Caki2 (cell line): ENCODE measurements at places on chromosomes 1 and 21.

DNA sequence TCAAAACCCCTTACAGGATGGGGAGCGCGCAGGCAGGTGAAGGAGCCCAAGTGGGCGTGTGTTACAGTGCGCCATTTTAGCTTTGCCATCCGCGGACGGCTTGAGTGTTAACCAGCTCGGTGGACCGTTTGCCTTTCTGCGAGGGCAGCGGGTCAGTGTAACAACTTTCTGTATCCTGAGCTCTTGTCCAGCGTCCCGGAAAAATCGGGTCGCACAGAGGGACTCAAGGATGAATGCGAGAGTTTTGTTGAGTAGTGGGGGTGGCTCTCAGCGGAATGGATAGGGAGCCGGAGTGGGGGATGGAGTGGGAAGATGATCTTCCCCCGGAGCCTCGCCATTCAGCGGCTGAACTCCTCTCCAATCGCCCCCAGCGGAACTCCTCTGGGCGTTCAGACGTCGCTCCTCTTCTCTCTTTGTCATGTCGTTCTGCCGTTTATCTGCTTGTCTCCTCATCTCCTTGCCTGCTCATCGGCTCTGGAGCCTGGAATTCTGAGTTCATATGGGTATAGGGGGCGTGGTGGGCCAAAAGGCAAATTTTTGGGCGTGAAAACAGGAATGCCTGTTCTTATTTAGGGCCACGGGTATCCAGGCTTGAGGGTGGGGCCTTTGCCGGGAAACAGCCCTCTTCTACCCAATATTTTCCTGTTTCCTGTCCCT lies 295.4 kb downstream of the CTH start:
- no peak for DNase-seq

DNA sequence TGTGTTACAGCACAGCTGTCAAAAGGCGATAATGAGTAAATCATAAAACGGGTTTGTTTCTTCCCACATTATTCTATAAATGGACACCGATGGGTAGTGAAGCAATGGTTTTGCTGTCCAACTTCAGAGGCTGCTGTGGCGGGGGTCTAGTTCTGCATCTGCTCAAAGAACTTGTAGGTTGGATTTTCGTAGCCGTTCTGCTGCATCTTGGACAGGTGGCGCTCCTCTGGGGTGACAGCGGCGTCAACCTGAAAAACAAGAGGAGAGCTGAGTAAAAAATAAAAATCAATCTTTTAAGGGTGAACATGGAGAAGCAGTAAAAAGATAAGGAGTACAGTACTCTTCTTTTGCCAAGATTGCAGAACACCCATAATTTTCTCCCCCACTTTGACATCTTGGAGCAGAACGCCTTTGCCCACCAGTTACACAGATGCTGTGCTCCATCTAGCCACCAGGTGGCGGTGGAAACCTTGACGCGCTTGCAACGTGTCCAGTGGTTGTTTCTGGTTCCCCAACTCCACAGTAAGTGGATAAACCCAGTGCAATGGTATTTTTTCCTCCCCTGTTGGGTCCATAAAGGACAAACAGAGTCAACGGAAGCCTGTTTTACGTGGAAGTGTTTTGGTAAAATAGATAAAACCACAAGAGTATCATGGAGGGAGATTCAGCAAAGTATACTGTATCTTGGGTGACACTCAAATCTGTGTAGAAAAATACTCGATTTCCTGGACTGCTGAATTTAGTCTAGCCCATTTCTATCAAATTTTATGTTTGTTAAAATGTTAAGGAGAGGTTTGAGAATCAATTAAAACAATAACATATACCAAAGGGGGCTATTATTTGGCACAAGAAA lies 147.0 kb downstream of the GABPA start:
- peak; percentile 50 for DNase-seq

DNA sequence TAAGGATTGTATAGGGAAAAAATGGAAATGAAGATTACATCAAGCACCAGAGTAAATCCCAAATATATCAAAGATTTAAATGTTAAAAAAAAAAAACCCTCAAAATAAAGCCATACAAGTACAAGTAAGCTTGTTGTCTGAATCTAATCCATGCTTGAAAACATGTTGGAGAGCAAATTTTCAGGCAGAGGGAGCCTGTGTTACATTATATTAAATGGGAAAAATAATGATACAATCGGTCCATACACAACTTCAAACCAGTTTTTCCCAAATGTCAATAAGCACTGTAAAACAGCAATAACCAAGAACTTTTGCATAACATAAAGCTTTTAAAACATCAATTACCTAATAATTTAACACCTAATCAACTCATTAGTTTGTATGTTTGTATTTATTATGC lies 949.4 kb upstream of the ADGRL4 start:
- DNase-seq, result no peak

GRCh38 chr21:25801217-25802014 lies 66.6 kb downstream of the GABPA start:
- peak; percentile 73 for DNase-seq

- no peak for DNase-seq
Measured at GRCh38 chr1:172999349-172999748, 51.4 kb downstream of the TNFSF18 start.

DNA sequence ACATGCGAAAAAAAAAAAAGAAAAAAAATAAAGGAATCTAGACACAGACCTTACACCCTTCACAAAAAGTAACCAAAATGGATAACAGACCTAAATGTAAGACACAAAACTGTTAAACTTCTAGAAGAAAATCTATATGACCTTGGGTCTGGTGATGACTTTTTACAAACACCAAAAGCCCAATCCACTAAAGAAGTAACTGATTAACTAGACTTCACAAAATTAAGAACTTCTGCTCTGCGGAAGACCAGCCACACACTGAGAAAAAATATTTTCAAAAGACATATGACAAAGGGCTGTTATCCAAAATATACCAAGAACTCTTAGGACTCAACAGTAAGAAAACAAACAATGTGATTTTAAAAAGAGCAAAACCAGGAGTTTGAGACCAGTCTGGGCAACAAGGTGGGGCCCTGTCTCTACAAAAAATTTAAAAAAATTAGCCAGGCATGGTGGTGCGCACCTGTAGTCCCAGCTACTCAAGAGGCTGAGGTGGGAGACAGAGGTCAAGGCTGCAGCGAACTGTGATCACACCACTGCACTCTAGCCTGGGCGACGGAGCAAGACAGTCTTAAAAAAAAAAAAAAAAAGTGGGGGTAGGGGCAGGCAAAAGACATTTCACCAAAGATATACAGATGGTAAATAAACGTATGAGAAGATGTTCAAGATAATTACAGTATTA lies 9.8 kb downstream of the PARP1 start:
- no peak for DNase-seq

DNA sequence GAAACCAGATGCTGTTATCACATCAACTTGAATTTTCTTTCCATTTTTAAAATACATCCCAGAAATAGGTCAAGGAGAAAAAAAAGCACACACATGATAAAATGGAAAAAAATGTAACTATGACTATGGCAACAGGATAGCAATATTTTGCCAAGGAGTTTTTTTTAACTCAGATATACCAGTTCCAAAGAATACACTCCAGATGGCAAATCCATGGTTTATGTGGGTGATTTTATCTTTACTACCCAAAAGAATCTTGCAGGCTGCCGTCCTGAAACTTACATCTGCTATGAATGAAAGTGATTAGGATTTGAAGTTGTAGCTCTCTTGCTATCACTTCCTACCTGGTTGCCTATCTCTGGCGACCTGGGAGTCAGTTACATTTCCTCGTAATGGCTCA lies 91.0 kb upstream of the PLPPR4 start:
- DNase-seq, result no peak
